Nucleus accumbens (tissue), 56 donors: ENCODE measurements at places on chromosomes 7 and 10.

DNA sequence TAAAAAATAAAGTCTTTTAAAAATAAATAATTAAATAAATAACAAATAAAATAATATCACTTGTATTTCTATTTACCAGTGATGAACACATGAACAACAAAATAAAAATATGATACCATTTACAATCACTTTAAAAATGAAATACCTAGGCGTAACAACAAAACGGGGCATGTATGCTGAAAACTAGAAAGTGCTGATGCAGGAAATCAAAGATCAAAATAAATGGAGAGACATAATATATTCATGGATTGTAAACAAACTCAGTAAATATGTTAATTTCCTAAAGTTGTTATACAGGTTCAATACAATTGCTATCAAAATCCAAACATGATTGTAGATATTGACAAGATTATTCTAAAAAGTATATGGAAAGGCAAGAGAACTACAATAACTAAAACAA is 19.2 kb upstream of the SFTPA2 start:
- no peak for DNase-seq

DNA sequence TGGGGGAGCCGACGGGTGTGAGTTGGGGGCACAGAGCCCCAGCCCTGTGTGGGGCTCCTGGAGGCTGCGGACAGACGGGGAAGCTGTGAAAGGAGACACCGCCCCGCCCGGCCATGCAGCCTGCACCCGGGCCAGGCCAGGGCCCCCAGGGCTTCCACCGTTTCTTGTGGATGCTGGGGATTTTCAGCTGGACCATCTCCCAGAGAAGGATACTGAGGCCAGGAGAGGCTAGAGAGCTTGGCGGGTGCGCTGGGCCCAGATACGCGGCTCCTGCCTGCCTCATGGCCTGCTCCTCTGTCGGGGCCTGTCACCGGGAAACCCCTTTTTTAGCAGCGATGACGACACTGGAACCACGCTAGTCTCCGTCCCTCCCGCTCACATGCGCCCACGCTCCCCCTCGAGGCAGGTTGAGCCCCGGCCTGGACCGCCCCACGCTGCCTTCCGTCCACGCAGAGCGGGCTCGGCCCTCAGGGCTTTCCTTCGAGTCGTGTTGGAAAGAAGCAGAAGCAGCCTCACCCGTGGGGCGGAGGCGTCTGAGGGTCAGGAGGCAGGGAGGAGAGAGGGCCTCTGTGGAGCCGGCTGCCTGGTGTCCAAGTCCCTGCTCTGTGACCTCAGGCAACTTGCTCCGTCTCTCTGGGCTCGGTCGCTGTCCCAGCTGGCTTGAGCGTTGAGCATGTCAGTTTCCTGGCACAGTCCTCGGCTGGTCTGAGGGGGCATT is 11.7 kb downstream of the TMEM184A start:
- DNase-seq, result no peak

DNA sequence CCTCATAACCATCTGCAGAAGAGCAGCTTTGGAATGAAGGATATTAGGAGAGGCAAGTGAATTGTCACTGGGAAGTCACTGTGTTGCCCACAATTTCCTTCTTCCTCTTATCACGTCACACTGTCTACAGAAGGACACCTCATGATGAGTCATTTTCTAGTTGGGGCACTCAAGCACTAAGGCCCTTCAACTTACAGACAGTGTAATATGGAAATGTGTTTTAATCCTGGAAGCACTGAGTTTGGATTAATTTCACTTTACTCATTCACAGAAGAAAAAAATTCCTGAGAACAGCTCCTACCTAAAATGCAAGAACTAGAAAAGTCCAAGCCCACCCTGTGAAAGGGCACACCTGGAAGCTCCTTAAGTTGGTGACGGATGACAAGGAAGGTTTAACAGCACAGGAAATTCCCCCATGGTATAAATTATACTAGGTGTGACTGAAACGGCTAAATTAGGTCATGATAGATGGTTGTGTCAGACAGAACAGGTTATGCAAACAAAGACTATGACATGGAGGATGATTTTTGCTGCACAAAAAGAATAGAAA is 56.6 kb downstream of the PARD3 start:
- DNase-seq, result no peak

DNA sequence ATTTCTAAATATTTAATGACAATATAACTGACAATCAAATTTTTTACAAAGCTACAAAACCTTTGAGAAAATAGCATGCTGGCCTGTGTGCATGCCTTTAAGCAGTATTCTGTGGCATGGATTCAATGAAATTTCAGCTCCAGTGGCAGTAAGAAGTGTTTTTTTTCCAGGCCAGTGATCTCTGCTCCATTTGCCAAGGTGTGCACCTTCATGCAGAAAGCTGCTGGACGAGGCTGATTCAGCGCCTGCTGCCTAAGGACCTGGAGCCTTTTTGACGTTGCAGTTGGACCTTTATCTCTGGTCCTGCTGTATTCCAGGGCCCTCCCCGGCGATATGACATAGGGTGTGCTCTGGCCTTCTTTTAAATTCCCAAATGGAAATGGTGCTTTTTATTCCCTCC is 26.6 kb downstream of the VWC2 start:
- no peak for DNase-seq

GRCh38 chr10:59085711-59086502 is 90.5 kb upstream of the PHYHIPL start:
- no peak for DNase-seq

DNA sequence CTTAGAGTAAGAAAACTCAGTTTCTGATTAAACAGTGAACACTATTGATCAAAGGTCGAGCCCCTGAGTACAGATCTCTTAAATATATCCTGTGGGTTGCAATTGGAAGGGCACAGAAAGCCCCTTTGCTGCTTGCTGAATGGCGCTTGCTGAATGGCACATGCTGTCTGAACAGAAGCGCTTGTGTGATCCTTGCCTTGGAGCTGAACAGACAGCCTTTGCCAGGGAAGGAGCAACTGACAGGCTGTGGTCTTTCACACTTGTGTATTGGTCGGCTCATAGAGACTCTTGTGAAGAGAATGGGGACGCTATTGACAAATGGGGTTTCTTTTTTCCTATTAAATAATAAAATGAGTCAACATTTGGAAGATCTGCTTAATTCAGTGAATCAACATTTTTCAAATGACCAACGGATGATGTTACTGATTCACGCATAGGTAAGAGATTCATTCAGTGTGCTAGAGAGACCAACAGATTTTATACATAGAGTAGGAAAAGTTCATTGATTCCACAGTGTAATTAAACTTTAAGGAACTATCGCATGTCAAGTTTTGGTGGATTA is 99.4 kb upstream of the TNS3 start:
- DNase-seq, result no peak

- DNase-seq, result no peak
These were observed 42.3 kb upstream of the FOXI2 start for GRCh38 chr10:127694580-127695193.

DNA sequence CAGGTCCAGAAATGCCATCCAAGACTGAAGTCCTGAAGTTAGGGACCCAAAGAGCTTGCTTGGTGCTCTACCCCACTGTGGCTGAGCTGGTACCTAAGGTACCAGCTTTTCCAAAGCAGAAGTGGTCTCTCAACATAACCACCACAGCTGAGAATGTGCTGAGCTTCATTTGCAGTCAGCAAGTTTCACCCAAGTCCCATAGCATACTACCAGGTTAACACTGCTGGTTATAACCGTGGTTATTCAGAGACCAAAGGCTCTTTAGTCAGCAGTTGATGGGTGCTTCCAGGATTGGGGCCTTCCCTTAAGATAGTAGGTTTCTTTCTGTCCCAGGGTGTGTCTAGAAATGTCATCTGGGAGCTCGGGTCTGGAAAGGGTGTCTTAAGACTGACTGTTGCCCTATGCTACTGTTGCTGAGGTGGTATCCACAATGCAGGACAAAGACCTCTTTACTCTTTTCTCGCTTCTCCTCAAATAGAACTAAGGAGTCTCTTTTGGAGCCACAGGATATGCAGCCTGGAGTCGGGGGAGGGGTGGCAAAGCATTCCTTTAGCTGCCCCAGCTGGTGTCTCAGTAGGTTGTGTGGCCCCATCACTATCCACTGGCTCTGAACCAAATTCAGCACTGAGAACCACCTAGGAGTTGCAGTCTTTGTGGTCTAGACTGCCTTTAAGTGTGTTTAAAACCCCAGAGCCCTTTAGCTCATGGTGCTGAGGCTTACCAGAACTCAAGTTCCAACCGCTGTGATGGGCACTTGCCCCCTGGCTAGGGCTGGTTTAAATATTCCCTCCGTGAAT is 354.9 kb upstream of the SEMA3C start:
- no peak for DNase-seq

- DNase-seq, result no peak
These were observed 476.9 kb downstream of the KCNMA1 start for GRCh38 chr10:77160679-77161078.

DNA sequence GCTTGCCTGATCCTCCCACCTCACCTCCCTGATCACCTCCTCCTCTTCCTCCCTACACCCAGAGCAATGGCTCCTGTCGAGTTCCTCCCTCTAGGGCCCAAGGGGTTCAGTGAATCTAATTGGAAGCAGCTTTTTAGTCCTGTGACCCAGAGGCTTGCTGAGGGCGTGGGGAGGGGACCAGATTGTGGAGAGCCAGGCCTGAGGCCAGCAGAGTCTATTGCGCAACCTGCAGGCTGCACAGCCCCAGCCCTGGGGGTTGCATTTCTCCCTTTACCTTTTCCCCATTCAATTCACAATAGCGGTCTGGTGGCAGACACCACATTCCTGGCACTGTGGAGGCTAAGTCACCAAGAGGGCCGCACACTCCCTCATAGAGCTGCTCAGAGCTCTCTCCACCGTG is 32.5 kb downstream of the GHRHR start:
- no peak for DNase-seq

- no peak for DNase-seq
These were observed 20.6 kb upstream of the USP6NL start for GRCh38 chr10:11631890-11632587.

DNA sequence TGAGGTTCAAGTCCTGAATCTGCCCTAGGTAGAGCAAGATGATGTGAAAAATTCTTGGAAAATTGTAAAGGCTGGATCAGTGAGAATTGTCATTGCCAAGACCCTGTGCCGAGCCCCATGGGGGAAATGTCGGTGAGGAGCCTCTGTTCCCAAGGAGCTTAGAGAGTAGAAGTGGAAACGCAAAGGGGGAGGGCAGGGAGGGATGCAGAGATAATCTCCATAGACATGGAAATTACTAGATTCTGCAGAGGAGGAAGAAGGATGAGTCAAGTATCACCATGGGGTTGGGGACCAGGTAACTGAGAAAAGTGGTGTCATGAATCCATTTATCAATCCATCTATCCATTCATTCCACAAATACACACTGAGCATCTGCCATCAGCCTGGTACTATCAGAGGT is 26.0 kb downstream of the DUSP5 start:
- DNase-seq, result no peak

DNA sequence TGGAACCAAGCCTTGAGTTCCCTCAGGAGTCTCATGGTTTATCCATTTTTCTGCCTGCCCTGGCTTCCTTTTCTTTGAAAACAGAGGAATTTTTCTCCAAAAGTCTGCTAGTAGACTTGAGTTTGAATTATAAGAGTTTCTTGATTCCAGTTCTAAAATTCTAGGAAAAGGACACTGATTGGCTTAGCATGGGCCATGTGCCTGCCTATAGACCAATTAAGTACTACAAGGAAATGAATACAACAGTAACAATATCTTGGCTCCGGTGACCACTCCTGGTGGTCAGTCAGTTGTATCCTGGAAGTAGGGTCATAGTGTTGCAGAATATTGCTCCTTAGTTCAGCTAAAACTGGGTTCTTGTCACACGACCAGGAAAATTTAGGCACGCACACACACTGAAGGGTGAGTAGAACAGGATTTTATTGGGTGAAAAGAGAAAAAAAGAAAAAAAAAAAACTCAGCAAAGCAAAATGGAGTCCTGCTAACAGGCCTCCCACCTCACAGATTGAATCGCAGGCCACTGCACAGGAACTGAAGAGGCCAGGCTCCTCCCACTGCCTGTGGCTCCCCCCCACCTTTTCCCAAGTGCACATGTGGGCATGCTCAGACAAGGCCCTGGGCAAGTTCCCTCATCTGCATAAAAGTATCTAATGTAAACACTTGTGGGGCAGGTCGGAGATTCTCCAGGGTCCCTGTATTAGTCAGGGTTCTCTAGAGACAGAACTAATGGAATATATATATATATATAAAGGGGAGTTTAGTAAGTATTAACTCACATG is 155.1 kb downstream of the LYZL1 start:
- DNase-seq, result no peak

GRCh38 chr10:44956717-44957706 is 2.6 kb upstream of the RASSF4 start:
- DNase-seq, result no peak

DNA sequence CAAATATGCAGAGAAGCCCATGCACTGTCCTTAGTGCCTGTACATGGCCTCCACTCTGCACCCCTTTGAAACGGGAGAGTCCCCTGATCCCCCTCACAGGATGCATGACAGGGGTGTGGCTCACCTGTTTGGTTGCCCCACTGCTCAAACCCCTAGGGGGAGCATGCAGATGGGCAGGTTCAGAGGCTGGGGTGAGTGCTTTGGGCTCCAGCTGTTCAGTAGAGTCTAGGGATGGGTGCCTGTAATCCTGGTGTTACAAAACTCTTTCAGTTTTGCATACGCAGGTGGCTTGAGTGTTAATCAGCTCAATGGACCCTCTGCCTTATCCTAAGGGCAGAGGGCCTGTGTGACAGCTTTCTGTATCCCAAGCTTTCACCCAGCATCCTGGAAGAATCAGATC is 7.8 kb upstream of the SFTPA1 start:
- DNase-seq, result no peak

- no peak for DNase-seq
These were observed 27.4 kb downstream of the PILRA start for GRCh38 chr7:100400656-100401055.

DNA sequence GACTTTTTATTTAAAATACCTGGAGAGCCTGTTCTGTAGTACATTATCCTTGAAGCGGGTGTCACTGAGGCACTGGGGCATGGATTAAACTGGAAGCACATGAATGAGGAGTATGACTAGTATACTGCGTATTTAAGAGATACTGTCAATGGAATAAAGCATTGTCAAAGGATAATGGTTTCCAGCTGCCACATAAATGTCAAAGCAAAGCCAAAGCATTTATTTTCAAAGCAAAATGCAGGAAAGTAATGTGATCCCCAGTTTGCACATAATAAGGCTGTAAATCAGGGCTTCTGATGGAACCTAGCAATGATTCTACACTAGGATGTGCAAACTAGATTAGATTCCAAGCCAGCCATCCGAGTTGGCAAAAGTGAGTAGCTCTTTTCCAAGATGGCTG is 240.1 kb downstream of the POU6F2 start:
- no peak for DNase-seq

- DNase-seq, result peak; percentile 22
These were observed at the start of gene ALOX5 for GRCh38 chr10:45373576-45374349. TSS of gene ALOX5 (plus strand) at chr10:45374216. CDS start at chr10:45374280, 64 bp downstream.

DNA sequence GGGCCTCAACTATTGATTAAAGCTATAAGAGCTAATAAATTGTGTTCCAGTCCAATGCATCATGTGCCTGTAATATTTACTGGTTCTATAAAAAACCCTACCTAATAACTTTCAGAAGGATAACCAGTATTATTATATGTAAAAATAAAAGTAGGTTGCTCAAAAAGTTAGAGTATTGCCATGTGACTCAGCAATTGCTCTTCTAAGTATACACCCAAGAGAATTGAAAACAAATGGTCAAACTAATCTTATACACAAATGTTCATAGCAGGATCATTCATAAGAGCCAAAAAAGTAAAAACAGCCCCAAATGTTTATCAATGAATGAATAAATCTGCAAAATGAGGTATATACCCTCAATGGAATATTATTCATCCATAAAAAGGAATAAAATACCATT is 89.5 kb upstream of the TES start:
- DNase-seq, result no peak

- DNase-seq, result no peak
These were observed 6.1 kb downstream of the PSTK start for GRCh38 chr10:122986335-122986734.

- no peak for DNase-seq
These were observed 188.7 kb upstream of the PPP1R3A start for GRCh38 chr7:114107522-114107921.

GRCh38 chr10:4742217-4742616 is 83.8 kb upstream of the AKR1E2 start:
- no peak for DNase-seq
